ENCODE measurements at places on chromosomes 7 and 10.

- no peak overlapping the region for H3K27ac ChIP-seq
- no peak overlapping the region for H3K4me3 ChIP-seq
Observed at GRCh38 chr7:148919859-148920258, 35.8 kb upstream of the EZH2 start.

GRCh38 chr10:119781498-119781897 is 55.6 kb downstream of the INPP5F start:
- H3K4me1 ChIP-seq, result no peaks in the 10 kb centered on the region
- no peak for DNase-seq
- H3K4me3 ChIP-seq, result no peak overlapping the region

DNA sequence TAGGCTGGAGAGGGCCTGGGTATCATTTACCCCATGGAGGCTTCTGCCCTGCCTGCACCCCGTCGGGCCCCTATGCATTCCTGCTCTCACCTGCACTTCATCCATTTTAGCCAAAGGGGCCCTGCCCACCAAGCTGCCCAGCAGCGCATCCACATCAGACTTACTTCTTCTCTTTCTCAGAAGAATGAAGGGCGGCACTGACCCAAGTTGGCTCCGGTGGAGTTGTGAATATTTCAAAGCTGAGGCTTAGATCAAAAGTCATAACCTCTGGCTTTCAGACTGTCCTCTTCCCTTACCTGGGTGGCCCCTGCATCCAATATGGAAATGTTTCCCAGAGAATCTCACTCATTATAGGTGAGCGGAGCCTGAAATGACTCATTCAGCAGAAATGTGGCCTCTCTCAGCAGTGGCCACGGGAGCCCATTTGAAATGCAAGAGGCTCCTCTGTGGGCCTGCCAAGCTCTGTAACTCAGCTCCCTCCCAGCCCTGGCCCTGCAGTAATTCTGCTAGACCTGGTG is 117.6 kb upstream of the TCF7L2 start:
- peaks cover 22% of the 10 kb centered on the region for H3K4me1 ChIP-seq
- no peaks in the 10 kb centered on the region for H3K27me3 ChIP-seq
- no peak for DNase-seq

- no peak overlapping the region for H3K27ac ChIP-seq
- H3K4me3 ChIP-seq, result no peak overlapping the region
- H3K36me3 ChIP-seq, result no peaks in the 10 kb centered on the region
- H3K4me1 ChIP-seq, result peaks cover 16% of the 10 kb centered on the region
- DNase-seq, result no peak
- H3K27me3 ChIP-seq, result no peaks in the 10 kb centered on the region
Observed at GRCh38 chr7:38000272-38000671, 79.8 kb downstream of the EPDR1 start.

All from thoracic aorta (tissue), 2 donors.